Fibroblast of skin of left quadriceps (primary cell): ENCODE measurements at places on chromosomes 13 and 19.
A peak's percentile ranks its signal among the peaks of the same experiment; 100 is the strongest.

DNA sequence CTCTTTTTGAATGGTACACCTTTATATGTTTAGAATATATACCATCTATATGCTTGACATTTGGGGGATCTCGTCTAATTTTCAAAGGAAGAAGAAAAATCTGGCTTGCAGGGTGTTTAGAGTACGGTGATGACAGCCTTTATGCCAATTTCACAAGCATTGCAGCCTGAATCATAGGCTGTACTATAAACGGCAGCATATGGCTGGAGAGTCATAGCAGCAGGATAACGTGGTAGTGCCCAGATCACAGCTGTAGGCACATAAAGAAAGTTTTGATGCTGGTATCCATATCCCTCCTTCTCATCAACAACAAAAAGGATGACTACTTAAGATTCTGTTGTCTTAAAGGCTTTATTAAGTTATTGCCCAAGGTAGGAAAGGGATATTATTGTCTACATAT, 253.0 kb downstream of the PCDH9 start:
- no peak for DNase-seq

DNA sequence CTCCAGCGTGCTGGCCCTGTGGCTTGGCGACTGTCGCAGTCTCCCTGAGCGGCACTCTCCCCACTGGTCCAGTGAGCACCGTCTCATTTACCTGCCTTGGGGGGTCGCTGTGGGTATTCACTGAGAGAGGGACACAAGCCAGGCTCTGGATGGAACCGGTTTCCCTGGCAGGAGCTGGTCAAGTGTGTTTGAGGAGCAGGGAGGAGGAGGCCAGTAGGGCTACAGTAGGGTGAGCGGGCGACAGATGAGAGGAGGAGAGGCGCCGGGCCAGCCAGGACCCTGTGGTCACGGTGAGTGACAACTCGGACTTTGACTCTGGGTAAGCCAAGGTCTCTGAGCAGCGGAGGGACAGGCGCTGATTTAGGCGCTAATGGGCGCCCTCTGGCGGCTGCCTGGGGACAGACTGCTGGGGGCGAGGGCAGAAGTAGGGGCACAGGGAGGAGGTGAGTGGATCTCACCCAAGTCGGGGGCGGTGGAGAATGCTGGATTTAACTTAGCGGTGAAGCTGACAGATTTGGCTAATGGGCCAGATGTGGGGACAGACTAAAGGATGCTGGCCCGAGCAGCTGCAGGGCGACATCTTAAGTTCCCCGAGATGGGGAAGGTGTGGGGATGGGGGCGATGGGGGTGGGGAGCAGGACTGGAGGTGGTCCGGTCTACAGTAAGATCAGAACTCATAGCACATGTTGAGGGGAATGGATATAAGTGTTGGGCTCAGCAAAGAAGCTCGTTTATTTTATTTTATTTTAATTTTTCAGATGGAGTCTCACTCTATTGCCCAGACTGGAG, 4.7 kb upstream of the PRMT1 start:
- DNase-seq: no peak

DNA sequence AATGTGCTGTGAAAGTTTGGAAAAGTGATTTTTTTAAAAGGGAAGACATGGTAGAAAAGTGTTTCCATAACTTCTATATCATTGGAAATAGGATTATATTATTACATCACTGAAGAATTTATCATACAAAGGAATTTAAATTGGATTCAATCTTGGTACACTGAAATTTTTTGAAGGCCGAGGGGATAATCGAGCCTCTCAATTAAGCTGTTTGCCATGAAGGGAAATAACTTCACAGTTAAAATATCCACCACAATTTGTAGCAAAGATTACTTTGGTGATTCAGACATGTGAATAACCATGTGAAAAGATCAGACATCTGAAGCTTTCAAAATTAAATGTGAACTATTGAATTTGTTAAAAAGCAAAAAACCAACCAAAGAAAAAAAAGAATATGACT, 215.3 kb downstream of the KLF5 start:
- peak; percentile 55 for DNase-seq

GRCh38 chr13:113771709-113772331, 12.8 kb downstream of the TMEM255B start:
- DNase-seq: no peak

- DNase-seq: no peak
Measured at GRCh38 chr19:9953802-9954542, 17.7 kb upstream of the OLFM2 start.

- DNase-seq: no peak
Measured at GRCh38 chr13:78657699-78658629, 991 bp downstream of the OBI1 start.

- no peak for DNase-seq
Measured at GRCh38 chr19:42360787-42361544, 29.1 kb downstream of the CNFN start.

- DNase-seq: no peak
Measured at GRCh38 chr13:77042566-77043177, 15.7 kb upstream of the FBXL3 start.

DNA sequence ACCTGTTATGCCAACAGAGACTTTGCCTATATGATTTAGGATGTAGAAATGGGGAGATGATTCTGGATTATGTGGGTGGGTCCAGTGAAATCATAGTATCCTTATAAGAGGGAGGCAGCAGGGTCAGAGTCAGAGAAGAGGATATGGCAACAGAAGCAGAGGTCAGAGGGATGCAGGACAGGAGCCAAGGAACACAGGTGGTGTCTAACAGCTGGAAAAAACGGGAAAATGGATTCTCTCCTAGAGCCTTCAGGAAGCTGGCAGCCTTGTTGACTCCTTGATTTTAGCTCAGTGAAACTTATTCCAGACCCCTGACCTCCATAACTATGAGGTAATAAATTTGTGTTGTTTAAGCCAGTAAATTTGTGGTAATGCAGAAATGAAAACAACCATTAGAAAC, 28.8 kb upstream of the OXGR1 start:
- no peak for DNase-seq

DNA sequence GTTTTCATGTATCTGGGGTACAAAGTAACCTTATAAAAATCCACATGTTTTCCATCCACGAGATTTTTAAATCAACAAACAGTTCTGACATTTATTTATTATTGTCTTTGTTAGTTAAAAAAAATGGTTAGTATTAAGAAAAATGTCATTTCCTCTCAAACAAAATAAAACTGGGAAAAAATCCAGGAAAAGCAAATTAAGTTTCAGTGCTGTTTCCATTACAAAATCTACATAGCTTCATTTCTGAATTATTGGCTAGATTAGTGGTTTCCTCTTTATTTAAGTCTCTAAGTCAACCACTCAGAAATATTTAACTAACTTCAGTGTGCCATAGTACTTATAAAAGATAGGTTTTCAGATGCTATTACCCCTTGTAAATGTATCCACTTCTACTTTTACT, 49.1 kb downstream of the MZT1 start:
- DNase-seq: no peak

DNA sequence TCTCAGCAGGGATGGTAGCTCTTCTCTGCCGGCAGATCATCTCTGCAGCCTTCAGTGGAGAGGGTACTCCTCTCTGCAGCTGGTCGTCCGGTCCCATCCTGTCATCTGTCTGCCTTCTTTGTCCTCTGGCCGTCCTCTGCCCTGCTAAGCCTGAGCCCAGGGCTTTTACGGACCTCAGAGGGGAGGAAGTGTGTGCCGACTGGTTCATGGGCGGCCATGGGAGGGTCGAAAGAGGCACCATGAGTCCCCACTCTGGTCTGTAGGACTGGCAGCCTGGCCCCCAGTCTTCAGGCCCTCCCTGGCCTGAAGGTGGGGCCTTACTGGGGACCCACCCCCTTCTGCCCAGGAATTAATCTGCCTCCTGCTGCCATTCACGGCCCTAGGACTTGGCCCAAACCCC, 4.0 kb downstream of the ZNF554 start:
- no peak for DNase-seq

DNA sequence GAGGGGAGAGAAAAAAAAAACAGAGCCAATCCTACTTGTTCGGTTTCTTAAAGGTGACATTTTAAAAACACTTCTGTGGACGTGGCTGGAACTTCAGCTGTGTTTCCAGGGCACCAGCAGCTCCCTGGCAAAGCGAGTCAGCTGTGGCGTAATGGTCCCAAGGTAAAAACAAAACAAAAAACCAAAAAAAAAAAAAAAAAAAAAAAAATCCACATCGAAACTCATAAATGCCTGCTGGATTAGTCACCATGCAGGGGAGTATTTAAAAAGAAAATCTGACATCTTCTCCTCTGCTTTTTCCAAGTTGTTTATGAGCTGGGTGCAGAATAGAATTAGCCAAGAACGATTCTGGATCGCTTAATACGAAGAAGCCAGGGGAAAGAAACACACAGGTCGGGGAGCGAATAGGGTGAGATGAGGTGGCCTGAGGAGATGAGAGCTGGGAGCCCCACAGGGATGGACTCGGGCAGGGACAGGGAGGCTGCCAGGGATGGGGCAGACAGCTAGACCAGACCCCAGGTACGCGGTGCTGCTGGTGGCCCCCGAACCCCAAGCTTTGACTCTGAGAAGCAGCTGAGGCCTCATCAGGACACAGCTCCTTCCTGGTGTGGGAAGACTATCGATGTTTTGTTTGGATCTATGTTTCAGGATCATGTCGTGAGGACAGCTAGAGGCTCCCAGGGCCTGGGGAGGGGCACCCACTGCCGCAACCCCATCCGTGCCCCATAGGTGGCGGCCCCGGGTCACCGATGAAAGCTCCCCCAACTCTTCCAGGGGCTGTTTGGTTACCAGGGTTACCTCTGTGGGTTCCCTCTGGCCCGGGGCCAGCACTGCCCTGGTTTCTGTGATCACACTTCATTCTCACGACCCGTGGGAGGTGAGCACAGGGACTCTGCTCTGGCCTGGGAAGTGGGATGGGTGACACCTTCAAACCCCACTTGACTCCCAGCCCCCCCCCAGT, 3.1 kb upstream of the CTXN1 start:
- peak; percentile 69 for DNase-seq

GRCh38 chr13:114023716-114024602, 50.1 kb upstream of the C13orf46 start:
- no peak for DNase-seq

GRCh38 chr13:39982745-39983144, 327.3 kb downstream of the COG6 start:
- no peak for DNase-seq

GRCh38 chr19:29745253-29745652, 30.2 kb upstream of the C19orf12 start:
- no peak for DNase-seq

DNA sequence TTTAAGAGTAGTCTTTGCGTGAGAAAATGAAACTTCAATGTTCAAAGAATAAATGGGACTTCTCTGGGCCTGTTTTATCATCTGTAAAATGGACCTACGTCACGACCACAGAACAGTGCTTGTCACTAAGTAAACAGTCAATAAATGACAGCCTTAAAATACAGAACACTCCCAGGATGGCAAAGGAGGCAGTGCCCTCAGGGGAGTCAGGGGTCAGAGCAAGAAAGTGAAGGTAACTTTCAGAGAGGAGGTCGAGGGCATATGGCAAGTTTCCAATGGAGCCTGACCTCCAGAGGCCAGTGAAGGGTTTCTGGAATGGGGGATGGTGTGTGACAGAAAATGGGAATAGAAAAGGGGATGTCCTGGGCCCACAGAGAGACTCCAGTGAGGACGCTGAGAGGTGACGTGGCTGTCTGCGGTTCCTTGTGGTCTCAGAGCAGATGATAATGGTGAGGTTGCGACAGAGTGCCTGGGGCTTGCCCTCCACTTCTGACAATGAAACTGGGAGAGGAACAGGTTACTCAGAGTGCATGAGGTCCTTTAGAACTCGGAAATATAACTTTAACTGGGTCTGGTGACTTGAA, 91.8 kb downstream of the UBL3 start:
- DNase-seq: no peak

DNA sequence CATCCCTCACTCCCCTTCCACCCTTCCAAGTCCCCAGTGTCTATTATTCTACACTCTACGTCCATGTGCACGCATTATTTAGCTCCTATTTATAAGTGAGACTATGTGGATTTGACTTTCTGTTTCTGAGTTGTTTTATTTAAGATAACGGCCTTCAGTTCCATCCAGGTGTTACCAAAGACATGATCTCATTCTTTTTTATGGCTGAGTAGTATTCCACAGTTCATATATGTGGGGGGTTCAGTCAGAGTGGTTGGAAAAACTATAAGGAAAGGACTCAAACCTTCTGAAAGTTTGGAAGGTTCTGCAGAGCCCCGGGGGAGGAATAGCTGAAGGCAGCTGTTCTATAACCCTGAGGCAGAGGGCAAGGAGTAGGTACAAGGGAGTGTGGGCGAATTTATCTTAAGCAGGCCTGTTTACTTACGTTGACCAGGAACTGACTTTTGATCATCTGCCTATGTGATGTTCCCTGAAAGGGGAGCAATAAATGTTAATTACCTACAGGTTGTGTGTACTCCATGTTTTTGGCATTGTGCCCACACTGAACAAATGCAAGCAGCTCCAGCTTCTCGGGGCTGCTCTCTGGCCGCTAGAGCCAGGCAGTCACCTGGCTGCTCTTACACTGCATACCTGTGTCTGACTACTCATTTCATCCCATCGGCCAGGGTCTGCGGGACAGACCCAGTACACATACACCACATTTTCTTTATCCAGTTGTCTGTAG, 13.5 kb upstream of the ADGRE1 start:
- no peak for DNase-seq

- no peak for DNase-seq
Measured at GRCh38 chr13:24071423-24072075, 89.0 kb upstream of the SPATA13 start.

- DNase-seq: no peak
Measured at GRCh38 chr19:35044317-35045117, 3.0 kb downstream of the HPN start.

- DNase-seq: peak; percentile 67
Measured at GRCh38 chr13:37127691-37128241, 22.3 kb upstream of the CSNK1A1L start.

DNA sequence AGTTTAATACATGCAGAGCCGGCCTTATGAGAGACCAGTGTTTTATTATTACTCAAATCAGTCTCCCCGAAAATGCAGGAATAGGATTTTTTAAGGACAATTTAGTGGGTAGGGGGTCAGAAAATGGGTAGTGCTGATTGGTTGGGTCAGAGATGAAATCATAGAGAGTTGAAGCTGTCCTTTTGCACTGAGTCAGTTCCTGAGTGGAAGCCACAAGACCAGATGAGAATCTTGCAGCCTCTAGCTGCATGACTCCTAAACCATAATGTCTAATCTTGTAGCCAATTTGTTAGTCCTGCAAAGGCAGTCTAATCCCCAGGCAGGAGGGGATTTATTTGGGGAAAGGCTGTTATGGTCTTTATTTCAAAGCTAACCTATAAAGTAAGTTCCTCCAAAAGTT, 1163.9 kb downstream of the DIAPH3 start:
- no peak for DNase-seq

GRCh38 chr19:38148337-38148736, 75.7 kb downstream of the DPF1 start:
- no peak for DNase-seq

DNA sequence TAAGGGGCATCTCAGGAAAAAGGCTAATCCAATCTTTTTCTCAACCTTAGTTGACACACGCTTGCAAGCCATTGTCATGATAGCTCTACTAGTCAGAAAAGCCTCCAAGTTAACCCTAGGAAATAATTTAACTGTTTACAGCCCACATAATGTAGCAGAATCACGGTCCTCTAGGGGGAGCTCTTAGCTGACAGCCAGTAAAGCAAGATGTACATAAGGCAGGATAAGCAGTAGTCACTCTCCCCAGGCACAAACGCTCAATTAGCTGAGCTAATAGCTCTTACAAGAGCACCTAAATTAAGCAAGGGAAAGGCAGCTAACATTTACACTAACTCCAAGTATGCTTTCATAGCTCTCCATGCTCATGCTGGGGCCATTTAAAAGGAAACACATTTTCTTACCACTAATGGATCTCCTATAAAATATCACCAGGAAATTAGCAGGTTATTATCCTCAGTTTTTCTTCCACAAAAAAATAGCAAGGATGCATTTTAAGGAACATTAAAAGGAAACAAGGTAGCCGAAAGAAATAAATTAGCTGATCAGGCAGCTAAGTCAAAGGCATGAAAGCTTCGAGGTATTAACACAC, 33.7 kb upstream of the ZSCAN5A start:
- no peak for DNase-seq
